ENCODE measurements at places on chromosomes 1 and 21. TPM values are rescaled to one million over a fixed set of nuclear protein-coding genes. Genes with fewer than 3 reads are reported as not detected.

Gene TRIM62
- total RNA-seq, result 1.5 TPM

Gene S100A10
- total RNA-seq, result 50.8 TPM

Gene ST6GALNAC3
- total RNA-seq, result 0.85 TPM

Gene TLCD4
- 0.85 TPM for total RNA-seq

Gene RPTN
- under 0.01 TPM for total RNA-seq

Gene PDZK1
- 0.38 TPM for total RNA-seq

Gene NEXN
- total RNA-seq, result 11.6 TPM

Gene CLCA1
- total RNA-seq, result not detected

Gene RBP7
- not detected for total RNA-seq

Gene AUNIP
- 5.6 TPM for total RNA-seq

Gene TNFRSF4
- not detected for total RNA-seq

Gene ZBTB37
- 9.9 TPM for total RNA-seq

Gene CD48
- not detected for total RNA-seq

Gene TMEM240
- total RNA-seq, result 1.5 TPM

Gene CAMTA1
- 59.6 TPM for total RNA-seq

Gene WNT3A
- not detected for total RNA-seq

Gene SH3BGR
- 3.3 TPM for total RNA-seq

Gene S100A9
- total RNA-seq, result not detected

Gene PRAMEF7
- total RNA-seq, result not detected

Gene CORT
- total RNA-seq, result not detected

Gene TNFSF4
- 2.3 TPM for total RNA-seq

Gene UBXN10
- under 0.01 TPM for total RNA-seq

Gene DISC1
- 6.2 TPM for total RNA-seq

Gene TDRD10
- total RNA-seq, result 0.28 TPM

Gene TSPAN1
- 0.56 TPM for total RNA-seq

Gene CYP4A11
- total RNA-seq, result not detected

Gene EDARADD
- 0.19 TPM for total RNA-seq

Gene CR1L
- total RNA-seq, result not detected

Gene HAO2
- total RNA-seq, result not detected

Gene MPL
- not detected for total RNA-seq

Gene BARHL2
- total RNA-seq, result not detected

Gene PRDM16
- 1.1 TPM for total RNA-seq

Gene MTARC1
- total RNA-seq, result 1.2 TPM

Gene NBL1
- total RNA-seq, result 71.7 TPM

Gene TSACC
- total RNA-seq, result 0.28 TPM

Gene ARHGAP30
- total RNA-seq, result not detected

Gene SCMH1
- 6.5 TPM for total RNA-seq

Gene PDXK
- total RNA-seq, result 200 TPM

Gene TRNP1
- total RNA-seq, result 17.4 TPM

Gene TRIM45
- total RNA-seq, result 3.4 TPM

Gene GJC2
- total RNA-seq, result 2.7 TPM

Gene TMEM81
- 2.7 TPM for total RNA-seq

Gene FAM78B
- total RNA-seq, result under 0.01 TPM

Gene CELA3B
- total RNA-seq, result not detected

Gene CDK18
- 0.58 TPM for total RNA-seq

Gene CELA3A
- not detected for total RNA-seq

Gene PPP1R12B
- total RNA-seq, result 25.1 TPM

Gene FOXJ3
- 10.4 TPM for total RNA-seq

Gene BMP8B
- not detected for total RNA-seq

Gene FAM72B
- total RNA-seq, result 0.28 TPM

Gene TACSTD2
- total RNA-seq, result 0.19 TPM

Gene TMPRSS15
- total RNA-seq, result not detected

Gene SERPINC1
- not detected for total RNA-seq
